ENCODE measurements at places on chromosomes 2 and 18.
A peak's percentile ranks its signal among the peaks of the same experiment; 100 is the strongest.

DNA sequence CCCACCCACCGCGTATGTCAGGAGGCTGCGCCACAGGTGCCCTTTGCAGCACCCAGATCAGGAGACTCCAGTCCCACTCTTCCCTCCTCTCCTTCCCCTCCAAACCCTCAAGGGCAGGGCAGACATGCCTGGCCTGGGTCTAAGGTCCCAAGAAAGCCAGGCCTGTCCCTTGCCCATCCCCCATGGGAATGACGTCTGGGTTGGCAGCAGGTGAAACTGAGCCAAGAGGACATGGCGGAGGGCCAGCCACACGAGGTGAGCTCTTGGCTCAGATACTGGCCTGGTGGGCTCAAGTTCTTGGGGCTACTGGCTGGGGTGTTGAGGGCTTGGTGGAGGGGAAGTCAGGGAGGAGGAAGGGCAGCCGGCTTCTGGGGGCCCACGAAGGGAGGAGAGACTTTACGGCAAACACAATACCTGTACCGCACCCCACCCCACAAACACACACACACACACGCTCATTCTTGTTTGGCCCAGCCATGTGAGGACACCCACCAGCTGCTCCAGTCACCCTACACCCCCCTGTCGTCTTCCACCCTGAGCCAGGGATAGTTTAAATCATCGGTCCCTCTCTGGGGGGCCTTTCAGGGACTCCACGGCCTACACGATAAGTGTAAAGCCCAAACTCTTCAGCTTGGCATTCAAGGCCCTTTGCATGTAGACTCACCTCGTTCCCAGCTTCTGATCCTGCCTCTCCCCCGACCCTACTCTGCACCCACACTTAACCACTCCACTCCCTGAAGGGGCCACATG is 24.1 kb upstream of the TNS1 start:
- no peak for DNase-seq

- peak; percentile 79 for DNase-seq
Measured at GRCh38 chr2:164495491-164496223, 125.6 kb downstream of the GRB14 start.

- DNase-seq, result peak; percentile 64
Measured at GRCh38 chr2:65076345-65076710, 20.1 kb downstream of the CEP68 start.

DNA sequence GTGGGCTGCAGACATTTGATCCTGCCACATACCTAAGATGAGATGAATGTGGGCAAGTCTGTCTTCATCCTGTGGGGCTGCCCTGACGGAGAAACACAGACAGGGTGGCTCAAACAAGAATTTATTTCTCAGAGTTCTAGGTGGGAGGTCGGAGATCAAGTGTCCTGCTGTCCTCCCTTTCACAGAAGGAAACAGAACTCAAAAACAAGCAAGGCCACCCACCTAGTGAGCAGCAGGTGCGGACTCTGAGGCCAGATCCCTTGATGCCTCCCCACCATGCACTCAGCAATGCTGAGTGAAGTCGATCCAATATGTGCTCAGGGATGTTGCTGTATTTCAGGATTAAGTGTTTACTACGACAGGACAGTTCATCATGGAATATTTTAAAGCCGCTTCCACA is 63.0 kb upstream of the SNTG2 start:
- no peak for DNase-seq

DNA sequence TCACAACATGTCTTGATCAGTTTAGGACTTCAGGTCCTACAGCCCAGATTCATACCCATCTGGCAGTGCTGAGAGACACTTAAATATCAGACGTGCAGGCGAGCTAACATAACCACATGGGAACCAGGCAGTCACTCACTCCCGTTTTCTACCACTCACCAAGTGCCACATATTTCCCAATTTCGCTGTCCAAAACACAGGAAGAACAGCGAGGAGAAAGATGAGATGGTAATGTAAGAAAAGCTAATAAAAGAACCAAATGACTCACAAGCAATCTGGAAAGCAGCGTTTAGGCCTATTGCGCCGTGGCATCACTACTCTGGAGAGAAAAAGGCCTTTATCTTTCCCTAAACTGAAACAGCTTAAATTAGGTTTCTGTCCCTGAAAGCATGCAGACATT is 647.8 kb upstream of the SLC39A10 start:
- peak; percentile 2 for DNase-seq

DNA sequence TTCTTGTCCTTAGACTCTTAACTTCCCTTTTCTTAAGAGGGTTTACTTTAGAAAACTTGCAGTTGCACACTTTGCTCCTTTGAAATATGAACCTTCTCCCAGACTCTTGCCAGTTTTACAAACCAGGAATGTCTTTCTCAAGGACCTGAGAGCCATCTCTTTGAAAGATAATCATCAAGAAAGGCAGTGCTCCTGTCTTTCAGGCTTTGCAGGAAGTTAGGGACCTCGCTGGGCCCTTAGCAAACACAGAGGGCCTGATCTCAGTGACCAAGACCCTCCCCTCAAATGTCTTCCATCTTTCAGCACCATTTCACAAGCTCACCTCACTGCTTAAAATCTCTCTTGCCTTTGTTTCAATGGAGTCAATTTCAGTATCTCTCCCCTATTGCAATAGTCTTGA is 32.0 kb upstream of the NYAP2 start:
- DNase-seq, result no peak

DNA sequence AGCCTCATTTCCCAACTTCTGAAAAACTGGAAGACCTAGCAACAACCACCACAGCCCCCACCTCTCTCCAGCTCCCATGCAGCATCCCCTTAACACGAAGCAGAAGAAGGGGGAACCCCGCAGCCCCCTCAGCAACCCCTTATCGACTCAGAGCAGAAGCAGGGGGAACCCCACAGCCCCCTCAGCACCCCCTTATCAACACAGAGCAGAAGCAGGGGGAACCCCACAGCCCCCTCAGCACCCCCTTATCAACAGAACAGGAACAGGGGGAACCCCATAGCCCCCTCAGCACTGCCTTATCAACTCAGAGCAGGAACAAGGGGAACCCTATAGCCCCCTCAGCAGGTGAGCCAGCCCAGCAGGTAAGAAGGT is 6.7 kb downstream of the SLC66A2 start:
- no peak for DNase-seq

DNA sequence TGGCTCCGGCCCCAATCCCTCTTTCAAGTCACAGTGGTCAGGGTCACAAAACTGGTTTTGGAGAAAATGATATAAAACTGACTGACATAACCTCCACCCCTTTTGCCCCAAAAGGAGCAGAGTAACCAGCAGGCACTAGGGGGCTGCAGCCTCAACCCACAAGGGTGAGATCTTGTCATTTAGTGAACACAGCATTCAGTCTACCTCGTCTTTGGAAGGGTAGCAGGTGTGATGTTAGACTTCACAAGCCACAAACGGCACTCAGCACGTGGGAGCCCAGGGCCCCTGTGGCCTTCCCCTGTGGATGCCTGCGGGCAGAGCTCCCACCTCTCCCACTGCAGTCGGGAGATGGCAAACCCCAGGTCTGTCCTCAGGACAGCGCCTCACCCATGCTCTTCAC is 372.1 kb upstream of the MYT1L start:
- no peak for DNase-seq

DNA sequence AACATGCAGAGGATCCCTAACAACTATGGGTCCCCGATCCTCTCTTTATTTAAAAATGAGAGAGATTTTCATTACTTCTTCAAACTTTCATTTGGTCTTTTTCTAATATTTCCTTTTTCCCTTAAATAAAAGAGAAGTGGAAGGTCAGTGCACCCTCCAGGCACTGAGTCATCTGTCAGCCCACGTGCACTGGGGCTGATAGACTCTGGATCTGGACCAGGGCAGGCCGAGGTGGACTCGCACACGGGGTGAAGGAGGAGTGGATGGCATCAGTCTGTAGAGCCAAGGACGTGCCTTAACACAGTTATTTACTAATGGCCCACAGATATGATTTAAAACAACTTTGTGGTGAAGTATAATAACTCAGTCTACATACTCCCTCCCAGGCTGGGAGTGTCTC is 214.4 kb upstream of the TMEM200C start:
- no peak for DNase-seq

DNA sequence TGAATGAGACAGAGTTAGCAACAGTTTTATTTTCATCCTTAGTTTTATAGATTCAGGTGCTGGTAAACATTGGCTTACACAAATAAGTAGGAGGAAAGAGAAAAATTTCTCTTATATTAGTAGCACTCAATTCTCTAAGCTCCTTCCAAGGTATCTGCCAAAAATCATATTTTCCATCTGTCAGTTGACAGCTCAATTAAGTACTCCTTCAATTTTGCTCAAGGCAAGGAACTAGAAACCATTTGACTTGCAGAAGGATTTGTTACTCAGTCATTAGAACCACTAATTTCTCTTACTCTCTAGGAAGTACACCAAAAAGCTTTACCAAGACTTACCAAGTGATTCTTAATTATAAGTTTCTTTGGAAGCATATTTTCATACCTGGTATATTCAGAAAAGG is 101.4 kb upstream of the ATP8B1 start:
- DNase-seq, result no peak

DNA sequence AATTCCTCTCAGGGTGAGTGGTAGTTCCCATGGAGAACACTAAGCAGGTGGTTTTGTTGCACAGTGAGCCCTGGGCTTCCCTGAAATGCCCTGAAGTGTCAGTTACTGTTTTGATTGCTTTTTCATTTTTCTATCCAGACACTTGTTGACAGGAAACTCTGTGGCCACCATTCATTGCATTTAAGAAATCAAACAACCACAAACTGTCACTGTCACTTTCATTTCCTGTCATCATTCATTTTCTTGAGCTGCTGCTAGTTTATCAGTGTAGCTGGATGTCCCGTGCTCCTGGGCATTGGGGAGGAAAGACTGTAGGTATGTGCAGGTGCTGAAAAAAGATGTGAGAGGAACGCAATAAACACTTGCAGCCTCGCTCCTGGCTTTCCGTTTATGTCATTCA is 891.6 kb upstream of the ZEB2 start:
- no peak for DNase-seq

DNA sequence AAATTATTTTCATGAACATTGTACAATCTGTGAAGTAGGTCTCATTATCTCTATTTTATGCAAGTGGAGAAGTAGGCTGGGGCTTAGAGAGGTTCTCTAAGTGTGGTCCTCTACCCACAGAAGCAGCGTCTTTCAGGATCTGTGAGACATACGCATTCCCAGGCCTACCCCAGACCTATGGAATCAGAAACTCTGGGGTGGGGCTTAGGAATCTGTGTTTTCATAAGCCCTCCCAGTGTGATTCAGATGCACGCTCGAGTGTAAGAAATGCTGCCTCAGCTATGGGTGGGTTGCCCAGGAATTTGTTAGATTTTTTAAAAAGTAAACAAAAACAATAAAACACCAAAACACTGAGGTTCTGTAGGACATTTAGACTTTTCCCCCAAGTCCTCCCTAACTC is 14.8 kb upstream of the ZAP70 start:
- no peak for DNase-seq

DNA sequence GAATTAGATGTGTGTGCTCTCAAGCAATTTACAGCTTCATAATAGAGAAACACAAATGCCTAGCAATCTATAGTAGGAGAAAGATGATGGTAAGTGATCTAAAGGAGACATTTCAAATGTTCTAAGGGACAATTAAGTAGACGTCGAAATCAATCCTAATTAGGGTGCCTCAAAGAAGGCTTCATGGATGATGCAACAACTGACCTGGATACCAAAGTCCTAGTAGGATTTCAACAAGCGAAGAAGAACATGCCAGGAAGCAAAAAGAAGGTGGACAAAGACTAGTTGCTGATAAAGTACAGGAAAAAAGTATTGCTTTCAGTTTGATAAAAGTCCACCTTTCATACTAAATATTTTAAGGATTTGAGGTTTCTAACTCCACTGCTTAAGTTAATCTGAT is 12.5 kb downstream of the FIGN start:
- no peak for DNase-seq

DNA sequence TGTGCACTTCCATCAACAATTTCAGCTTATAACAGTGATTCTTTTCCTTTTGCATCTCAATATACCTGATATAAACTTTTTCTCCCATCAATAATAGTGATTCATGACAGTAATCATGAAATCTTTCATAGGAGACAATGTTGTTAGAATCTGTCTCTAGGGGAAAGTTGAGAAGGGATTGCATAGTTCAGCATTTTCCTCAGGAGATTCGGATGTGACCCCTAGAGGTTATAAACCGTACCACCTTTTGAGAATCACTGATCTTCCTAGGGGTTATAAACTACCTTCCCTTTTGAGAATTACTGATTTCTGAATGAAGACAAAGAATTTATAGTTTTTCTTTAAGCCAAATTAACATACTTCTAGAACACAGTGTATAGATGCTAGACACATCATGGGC is 53.0 kb upstream of the GALNT3 start:
- DNase-seq, result no peak

DNA sequence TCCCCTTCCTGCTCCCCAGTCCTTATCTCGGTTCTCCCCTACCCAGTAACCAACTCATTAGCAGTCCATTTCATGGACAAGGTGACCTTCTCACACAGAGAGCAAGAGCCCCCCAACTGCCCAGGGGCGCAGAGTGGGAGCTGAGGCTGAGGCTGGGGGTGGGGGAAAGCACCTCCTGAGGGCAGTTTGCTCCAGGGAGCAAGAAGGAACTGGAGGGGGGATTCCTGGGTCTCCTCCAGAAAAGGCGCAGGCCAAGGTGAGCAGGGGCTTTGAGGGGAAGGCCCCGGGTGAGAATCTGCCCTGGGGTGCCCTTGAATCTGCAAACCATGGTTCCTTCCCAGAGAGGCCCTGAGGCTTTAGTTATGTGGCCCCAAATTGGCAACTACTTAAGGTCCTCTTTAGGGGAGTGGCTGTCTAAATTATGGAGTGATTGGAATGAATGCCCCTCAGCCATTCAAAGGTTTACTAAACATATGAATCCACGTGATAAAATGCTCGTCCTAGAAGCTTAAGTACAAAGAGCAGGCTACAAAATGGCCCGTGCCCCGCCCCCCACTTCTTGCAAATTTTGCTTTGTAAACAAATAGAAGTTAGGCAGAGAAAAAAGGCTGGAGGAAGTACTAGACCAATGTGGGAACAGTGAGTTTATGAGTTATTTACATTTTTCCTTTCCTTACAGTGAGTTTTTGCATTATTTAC is 123.5 kb upstream of the HS6ST1 start:
- DNase-seq, result no peak

- DNase-seq, result peak; percentile 8
Measured at GRCh38 chr2:230184727-230185578, 34.8 kb downstream of the SP110 start.

DNA sequence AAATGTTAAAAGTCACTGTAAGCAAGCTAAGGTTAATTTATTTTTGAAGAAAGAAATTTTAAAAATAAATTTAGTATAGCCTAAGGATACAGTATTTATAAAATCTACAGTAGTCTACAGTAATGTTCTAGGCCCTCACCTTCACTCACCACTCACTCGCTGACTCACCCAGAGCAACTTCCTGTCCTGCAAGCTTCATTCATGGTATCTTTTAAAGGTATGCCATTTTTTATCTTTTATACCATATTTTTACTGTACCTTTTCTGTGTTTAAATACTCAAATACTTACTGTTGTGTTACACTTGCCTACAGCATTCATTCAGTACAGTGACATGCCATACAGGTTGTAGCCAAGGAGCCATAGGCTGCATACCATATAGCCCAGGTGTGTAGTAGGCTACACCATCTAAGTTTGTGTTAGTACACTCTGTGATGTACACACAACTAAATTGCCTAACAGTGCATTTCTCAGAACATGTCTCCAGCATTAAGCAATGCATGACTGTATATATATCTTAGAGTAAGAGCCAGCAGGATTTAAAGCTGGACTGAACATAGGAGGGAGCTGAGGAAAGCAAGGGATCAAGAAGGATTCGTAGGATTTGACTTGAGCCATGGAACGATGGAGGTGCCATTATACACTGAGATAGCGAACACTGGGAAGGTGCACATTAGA is 83.1 kb upstream of the KLF7 start:
- DNase-seq, result no peak

Data from cardiac muscle cell (in vitro differentiated cells and primary cell).